ENCODE measurements at places on chromosomes 7 and 10.

- no peak for DNase-seq
Measured at GRCh38 chr10:11548768-11549099, 62.7 kb downstream of the USP6NL start.

DNA sequence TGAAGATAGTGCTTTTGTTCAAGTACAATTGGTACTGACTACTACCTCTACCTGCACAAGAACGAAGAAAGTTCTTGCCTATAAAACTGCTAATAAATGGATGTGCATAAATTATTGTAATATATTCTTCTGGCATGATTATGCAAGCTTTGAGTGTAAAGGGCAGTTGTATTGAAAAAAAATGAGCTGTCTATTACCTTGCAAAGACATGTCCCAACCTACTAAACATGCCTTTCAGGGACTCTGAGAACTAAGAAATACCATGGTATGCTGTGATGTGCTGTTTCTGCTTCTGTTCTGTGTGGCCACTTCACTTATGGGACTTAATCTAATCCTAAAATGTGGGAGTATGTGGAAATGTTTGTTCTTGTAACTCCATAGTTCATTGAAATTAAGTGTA lies 1083.4 kb downstream of the LRMDA start:
- no peak for DNase-seq

GRCh38 chr10:108090476-108091215 lies 926.1 kb upstream of the SORCS1 start:
- DNase-seq, result no peak

DNA sequence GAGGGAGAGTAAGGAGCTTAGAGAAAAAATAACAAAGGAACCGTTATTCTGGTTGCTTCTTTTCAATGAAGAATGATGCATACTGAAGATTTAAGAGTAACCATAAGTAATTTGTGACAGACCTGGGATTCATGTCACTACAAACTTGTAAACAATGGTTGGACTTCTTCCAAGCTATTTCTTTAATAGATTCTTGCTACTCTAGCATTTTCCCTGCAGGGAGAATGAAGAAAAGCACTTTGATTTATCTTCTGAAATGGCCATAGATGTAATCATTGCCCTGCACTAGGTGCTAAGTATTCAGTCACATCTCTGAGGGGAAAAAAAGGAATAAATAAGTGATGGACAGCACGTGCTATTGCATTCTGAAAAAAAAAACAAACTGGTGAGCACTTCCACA lies 606.6 kb upstream of the LRRN3 start:
- DNase-seq, result no peak

DNA sequence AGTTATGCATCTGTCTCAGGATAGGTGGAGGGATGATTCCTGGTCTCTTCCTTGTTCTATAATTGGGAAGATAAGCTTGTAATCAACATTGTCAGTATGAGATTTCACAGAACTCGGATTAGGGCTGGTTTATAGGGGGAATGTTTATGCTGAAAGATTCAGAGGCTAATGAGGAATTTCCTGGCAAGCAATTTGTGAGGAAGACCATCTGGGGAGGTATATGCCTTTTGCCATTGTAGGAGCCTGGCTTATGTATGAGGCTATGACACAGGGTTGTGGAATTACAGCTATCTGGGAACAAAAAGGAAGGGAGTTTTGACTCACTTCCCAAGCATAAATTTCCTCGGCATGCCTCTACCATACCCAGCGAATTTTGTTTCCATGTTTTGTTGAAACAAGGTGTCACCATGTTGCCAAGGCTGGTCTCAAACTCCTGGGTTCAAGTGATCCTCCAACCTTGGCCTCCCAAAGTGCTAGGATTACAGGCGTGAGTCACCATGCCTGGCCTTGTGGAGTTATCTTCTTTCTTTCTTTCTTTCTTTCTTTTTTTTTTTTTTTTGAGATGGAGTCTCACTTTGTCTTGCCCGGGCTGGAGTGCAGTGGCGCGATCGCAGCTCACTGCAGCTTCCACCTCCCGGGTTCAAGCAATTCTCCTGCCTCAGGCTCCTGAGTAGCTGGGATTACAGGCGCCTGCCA lies 1.6 kb upstream of the COPS6 start:
- no peak for DNase-seq

DNA sequence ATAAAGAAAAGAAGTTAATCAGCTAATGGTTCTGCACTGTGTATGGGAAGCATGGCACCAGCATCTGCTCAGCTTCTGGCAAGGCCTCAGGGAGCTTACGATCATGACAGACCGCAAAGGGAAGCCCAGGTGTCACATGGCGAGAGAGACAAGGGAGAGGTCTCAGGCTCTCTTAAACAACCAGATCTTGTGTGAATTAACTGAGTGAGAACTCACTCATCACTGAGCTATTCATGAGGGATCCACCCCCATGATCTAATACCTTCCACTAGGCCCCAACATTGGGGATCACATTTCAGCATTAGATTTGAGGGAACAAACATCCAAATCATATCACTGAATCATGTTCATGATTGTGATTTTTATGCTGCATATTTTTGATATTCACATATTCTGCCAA lies 5.8 kb downstream of the USP54 start:
- DNase-seq, result no peak

GRCh38 chr10:50990568-50991455 lies 83.5 kb upstream of the PRKG1 start:
- no peak for DNase-seq

- no peak for DNase-seq
Measured at GRCh38 chr7:51310131-51310583, 6.5 kb downstream of the COBL start.

DNA sequence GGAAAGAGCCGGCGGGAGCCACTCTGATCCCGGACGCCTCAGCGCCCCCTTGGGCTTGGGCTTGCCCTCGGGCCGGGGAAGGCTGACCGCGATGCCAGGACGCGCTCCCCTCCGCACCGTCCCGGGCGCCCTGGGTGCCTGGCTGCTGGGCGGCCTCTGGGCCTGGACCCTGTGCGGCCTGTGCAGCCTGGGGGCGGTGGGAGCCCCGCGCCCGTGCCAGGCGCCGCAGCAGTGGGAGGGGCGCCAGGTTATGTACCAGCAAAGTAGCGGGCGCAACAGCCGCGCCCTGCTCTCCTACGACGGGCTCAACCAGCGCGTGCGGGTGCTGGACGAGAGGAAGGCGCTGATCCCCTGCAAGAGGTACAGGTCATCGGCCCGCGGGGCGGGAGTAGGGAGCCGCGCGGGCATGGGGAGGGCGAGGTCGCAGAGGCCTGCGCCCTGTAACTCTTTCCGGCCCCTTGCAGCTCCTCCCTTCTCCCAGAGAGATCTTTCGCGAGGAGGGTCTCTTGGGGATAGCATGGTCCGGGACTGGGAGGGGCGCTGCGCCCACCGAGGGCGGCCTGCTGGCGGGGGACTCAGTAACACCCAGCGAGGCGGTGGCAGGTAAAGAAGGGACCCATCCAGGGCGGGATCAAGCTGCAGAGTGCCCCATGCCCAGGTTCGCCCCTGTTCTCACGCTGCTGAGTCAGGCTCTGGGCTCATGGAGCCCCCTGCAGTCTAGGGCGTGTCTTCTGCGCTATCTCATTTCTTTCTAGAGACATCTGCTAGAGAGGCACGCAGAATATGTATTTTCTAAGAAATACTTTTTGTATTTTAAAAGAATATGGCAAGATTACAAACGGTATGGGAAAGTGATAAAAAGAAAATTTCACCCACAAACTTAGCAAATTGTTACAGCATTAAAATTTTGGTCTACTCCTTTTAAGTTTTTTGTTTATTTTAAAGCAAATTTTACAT lies 687 bp downstream of the EPDR1 start:
- no peak for DNase-seq

DNA sequence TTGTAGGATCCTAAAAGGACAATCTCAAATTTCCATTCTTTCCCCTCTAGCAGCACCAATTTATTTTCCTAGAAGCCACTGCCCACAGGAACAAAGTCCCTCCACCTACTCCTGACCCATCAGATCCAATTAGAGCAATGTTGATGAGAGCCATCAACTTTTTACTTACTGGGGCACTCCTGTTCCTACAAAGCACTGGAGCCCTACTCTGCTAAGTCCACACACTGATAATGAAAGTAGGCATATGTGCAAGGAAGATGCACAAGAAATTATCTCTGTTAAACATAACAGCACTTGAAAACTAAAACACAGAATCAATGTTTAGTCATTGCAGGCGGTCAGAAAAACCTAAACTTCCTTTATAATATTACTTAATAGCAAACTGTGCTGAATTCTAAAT lies 3.6 kb downstream of the HERPUD2 start:
- DNase-seq, result no peak

- no peak for DNase-seq
Measured at GRCh38 chr10:127871631-127872010, 21.1 kb downstream of the CLRN3 start.

DNA sequence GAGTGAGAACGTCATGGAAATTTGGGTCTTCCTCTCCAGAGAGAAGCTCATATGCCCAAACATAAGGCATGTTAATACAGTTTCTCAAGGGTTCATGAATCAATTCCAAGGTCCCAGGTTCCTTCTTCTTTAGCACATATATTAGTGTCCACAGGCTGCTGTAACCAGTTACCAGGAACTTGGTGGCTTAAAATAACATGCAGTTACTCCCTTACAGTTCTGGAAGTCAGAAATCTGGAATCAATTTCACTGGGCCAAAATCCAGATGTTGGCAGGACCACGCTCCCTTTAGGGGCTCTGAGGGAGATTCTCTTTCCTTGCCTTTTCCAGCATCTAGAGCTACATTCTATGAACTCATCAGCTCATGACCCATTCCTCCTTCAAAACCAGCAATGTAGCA lies 64.8 kb downstream of the MRC1 start:
- no peak for DNase-seq

GRCh38 chr7:37820708-37821468 lies 27.5 kb upstream of the NME8 start:
- DNase-seq, result no peak

- no peak for DNase-seq
Measured at GRCh38 chr10:29804025-29804852, 169.5 kb upstream of the SVIL start.

DNA sequence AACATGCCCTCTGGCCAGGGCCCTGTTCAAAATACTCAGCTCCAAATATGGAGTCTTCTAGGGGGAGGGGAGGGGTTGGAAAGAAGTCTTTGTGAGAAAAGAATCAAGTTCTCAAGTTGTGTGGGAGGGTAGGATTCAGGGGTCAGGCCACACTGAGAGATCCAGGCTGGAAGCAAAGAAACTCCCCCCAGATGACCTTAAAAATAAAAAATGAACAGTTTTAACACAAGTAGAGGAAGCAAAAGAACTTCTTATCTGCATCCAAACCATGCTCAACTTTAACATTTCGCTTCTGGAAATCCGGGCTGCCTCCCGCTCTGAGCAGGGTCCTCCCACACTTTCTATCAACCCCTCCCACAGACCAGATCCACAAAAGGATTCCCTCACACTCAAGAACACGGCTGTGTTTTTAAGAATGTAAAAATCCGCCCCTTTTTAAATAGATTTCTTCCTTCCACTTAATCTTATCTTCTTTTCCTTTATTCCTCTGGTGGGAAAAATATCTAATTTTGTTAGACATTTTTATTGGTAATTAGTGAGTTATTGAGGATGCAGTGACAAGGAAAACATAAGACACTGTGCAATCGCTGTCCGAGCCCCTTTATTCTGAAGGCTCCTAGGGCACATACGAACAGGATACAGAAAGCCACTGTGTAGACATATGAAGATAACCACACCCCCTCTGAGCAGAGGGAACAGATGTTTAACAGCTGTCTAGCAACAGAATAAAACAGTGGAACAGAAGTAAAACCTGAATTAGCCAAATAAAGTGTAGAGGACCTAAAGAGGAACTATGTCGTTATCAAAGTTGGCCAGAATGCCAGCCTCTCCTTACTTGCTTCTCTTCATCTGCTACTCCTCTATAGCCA lies 43.8 kb downstream of the CYTH3 start:
- DNase-seq, result no peak

- no peak for DNase-seq
Measured at GRCh38 chr7:127047521-127047920, 205.2 kb downstream of the GRM8 start.

DNA sequence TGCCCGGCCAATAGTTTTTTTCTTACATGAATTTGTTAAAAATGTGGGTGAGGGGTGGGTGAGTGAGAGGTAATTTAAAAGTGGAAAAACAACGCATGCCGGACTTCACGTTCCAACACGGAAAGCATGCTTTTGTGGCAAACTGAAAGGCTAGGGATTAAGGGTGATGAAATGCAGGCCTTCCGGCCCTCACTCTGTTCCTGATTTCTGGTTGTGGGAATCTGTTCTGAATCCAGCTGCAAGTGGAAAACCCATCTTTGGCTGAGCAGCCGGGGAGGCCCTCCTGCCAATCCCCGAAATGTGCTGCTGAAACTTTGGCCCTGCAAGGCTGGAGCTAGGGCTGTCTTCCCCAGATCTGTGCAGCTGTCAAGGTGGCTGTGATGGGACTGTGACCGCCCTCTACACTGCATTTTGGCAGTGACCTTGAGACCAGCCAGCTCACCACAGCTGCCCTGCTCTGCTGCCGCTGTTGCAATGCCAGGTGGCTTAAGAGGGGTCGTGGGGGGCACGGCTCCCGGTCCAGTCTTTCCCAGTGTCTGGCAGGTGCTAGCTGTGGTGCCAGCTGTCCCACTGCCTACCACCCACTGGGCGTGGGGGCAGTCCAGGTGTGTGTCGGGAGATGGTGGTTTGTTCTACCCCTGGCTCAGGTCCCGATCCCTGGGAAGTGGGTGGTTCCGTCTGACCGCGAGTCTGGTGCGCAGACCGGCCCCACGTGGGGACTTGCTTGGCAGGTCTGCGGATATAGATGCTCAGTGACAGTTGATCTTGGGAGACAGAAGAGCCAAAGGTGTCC lies 39.0 kb downstream of the TET1 start:
- DNase-seq, result no peak

- DNase-seq, result no peak
Measured at GRCh38 chr7:68425377-68425776, 1172.9 kb upstream of the AUTS2 start.

- no peak for DNase-seq
Measured at GRCh38 chr10:88032566-88032965, 169.1 kb downstream of the PTEN start.

GRCh38 chr10:62467527-62467926 lies 93.4 kb downstream of the ZNF365 start:
- DNase-seq, result no peak

DNA sequence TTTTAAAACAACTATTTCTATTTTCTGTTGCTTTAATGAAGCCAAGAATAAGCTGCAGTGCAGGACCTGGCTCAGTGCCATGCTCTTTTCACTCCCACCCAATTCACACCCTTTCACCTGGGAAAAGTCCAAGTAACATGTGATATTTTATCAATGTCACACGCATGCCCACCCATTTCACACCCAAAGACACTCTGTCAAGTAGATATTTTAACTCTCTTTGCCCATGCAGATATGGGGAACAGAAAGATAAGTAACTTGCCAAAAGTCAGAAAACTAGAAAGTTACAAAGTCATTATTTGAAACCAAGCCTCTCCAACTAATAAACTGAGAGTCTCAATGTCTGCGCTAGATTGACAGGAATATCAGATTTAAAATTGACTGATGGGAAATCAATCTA lies 706.7 kb upstream of the PHF14 start:
- DNase-seq, result no peak

Data from activated T-cell treated with anti-CD3 and anti-CD28 coated beads for 24 hours (primary cell).